NCI-H1105 (cell line): ENCODE measurements at places on chromosomes 1 and 21.
A peak's percentile ranks its signal among the peaks of the same experiment; 100 is the strongest.

DNA sequence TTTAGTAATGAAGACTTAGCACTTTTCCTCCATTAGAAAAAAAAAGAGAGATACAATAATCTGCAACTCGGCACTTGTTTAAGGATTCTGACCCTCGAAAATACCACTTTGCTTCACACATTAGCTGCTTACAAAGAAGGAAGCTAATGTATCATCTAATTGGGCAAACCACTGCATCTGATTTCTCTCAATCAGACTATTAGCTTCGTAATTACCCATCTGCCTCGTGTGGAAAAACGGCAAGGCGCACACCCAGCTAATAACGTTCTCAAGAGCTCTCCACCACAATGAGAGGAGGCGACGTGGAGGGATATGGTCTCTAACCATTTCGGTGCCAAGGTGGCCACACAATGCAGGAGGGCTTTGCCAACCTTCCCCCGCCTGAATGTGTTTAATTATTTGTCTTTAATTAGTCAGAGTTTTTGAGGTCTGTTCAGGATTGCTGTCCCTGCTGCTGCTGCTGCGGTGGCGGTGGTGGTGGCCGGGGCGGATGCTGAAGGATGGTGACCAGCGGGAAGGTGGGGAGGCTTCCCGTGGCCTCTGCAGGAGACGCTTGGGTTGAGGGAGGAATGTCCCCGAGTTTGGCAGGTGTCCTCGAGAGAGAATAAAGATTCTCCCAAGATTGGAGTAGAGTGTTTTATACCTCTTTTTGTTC is 374.5 kb downstream of the RPS6KC1 start:
- DNase-seq, result peak; percentile 87

DNA sequence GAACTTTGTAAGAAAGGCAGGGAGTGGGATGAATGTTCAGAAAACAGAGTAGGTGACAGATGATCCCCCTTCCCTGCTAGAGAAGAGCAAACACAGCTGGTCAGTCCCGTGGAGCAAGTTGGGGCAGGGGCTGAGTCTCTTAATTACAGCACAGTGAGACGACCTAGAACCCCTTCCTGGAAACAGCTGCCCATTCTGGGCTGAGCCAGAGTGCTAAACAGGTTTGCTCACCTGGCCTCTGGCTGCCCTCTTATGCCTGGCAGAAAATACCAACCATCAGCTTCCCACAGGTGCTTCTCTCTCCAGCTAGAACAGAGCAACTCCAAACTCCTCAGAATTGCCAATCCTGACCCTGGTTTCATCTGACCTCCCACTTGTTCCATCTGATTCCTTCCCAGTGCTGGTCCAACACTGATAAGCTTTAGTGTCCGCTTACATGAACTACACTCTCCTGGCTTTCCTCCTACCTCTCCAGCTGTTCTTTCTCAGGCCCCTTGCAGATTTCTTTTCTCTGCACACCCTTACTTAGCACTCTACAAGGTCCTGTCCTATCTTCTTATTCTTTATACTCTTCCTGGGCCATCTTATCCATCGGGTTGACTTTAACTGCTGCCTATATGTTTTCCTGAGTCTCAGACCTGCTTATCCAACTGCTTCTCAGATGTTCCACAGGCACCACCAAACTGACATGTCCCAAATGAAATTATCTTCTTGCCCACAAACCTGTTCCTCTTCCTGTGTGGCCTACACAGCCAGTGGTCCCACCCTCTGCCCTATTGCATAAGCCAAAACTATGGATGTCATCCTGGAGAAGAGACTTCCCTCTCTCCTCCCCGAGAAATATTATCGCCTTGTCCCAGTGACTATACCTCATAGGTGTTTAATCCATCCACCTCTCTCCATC is 22.6 kb upstream of the COL9A2 start:
- DNase-seq, result no peak

- DNase-seq, result no peak
These were observed 246.9 kb upstream of the LRRC7 start for GRCh38 chr1:69320757-69321211.

GRCh38 chr1:236673289-236673919 is 12.9 kb upstream of the ACTN2 start:
- no peak for DNase-seq

GRCh38 chr1:20301463-20302107 is 10.9 kb downstream of the VWA5B1 start:
- no peak for DNase-seq

- DNase-seq, result no peak
These were observed 307.7 kb downstream of the SIPA1L2 start for GRCh38 chr1:232322162-232322734.

- DNase-seq, result no peak
These were observed 253.1 kb upstream of the DUSP10 start for GRCh38 chr1:221994939-221995338.
